ENCODE measurements at places on chromosomes 3 and 15.

GRCh38 chr3:160545504-160545871, 19.9 kb downstream of the KPNA4 start:
- no peak for DNase-seq

DNA sequence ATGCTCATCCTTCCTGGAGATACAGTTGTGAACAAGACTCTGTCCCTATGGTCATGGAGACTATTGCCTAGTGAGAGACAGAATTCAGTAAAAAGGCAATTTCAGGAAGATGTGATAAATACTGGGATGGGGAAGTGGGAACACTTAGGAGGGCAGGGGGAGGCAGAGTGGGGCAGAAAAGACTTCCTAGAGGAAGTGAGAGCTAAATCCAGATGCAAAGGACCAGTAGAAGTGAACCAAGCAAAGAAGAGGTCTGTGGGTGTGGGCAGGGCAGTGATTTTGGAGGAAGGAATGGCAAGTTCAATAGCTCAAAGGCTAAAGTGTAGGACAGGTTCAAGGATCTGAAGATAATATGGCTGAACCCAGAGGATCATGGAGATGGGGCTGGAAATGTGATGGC, 68.9 kb downstream of the CD200R1L start:
- no peak for DNase-seq

- no peak for DNase-seq
Measured at GRCh38 chr3:123489400-123490004, 40.6 kb upstream of the ADCY5 start.

DNA sequence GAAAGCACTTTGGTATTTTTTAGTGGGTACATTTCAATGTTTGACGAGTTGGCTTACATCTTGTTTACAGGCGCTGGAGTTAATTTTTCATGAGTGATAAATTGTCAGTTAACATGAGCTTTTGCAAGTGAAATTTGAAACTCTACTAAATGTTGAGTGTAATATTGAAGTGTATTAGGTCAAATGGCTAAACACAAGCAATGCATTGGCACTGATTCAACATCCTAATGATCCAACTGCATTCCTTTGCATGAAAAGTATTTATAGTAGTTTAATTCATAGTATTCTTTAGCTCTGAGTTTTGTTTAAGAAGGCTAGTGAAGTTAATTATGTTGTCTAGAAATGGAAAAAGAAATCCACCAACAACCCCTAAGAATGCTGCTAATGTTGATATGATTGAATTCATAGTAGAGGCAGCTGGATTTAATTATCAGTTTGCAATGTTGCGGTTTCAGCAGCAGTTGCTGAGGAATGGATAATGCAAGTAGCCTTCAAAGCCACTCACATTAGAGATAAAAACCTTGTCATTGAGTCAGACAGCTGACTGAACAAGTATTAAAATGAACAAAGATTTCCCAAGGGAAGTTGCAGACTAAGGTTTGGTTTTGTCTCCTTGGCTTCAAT, 245.6 kb upstream of the GOLIM4 start:
- DNase-seq: no peak

DNA sequence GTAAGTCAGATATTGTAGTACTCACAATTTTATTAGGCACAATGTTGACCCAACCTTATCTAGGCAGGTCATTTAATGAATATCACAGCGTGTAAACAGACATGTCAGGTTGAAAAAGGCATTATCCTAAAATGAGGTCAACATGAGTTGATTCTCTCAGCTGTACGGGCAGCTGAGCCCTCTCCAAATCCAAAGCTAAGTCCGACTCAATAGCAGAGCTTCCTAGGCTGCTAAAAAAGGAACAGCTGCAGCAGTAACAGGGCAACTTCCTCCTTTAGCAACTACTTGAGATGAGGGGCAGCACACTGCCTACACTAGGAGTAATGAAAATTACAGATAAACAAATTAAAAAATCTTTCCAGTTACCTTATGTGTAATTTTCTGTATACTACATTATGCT, 189.2 kb downstream of the CADM2 start:
- no peak for DNase-seq

DNA sequence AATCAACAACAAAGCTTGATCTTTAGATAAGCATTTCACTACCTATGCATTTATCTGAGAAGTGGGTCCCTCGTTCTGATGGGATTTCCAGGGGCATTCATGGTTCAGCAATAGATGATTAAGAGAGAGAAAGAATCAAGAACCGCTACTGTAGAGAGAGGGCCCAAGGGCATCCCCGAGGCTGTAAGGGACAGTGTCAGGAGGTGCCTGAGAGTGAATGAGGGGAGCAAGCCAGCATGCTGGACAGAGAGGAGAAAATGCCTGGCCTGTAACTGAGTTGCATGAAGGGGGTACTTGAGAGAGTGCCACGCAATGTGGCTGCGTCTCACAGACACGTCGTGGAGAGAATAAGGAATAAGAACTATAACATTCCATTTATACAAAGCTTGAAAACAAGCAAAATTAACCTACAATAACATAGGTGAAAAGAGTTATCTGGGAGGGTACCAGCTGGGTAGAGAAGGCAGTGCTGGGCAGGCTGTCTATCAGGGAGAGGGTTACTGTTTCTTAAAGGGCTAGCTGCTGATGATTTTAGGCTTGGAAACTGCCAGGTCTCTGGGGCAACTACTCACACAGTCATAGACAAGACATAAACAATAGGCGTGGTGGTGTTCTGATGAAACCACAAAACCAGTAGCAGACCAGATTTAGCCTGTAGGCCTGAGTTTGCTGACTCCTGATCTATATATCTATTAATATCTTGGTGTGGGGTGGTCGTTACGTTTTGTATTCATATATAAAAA, 374.6 kb upstream of the CFAP20DC start:
- DNase-seq: no peak

DNA sequence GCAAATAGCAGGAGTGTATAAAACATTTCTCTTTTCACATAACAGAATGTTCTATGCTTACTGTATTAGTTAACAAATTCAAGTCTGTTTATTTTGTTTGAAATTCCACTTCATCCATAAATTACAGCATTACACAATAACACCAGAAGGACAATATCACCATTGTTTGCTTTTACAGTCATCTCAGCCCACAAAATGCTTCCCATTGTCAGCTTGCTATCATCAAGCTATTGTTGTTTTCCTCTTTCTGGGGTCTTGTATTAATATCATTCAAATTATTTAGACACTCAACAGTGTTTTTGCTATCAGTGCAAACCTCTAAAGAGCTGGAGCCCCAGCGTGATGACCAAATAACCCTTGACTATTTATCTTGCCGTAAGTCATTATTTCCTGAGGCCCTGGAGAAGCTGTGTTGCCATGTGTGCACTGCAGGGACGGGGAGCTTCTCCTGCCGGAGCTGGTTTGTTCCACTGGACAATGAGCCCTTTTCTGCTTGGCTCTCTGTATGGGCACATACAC, 1.1 kb downstream of the SAMMSON start:
- DNase-seq: no peak

- no peak for DNase-seq
Measured at GRCh38 chr15:55627730-55628368, 39.7 kb upstream of the PYGO1 start.

DNA sequence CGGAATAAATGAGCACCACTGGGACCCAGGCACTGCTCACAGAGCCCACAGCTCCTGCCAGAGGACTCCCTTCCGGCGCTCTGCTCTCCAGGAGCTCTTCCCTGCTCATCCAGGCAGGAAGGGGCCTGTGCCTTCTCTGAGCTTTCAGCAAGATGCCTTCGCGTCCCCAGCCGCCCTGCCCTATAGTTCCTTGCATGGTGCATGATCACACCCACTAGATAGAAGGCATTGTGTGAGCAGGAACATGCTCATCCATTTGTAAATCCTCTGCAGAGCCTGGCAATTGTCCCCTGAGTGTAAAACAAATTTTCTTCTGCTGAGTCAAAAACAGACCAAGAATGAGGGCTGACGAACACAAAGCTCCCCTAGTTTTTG, 181.6 kb downstream of the MEGF11 start:
- no peak for DNase-seq

DNA sequence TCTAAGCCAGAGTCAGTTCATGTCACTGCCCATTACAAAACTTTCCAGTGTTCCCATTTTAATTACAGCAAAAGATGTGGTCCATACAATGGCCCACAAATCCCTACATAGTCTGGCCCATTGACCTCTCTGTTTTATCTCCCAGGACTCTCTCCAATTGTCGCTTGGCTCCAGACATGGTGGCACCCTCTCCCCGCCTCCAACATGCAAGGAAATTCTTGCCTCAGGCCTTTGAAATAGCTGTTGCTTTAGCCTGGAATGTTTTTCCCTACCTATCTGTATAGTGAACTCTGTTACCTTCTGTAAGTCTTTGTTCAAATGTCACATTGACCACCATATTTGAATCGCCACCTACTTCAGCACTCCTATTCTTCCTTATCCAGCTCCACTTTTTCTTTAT, 377.3 kb upstream of the MCTP2 start:
- DNase-seq: no peak

DNA sequence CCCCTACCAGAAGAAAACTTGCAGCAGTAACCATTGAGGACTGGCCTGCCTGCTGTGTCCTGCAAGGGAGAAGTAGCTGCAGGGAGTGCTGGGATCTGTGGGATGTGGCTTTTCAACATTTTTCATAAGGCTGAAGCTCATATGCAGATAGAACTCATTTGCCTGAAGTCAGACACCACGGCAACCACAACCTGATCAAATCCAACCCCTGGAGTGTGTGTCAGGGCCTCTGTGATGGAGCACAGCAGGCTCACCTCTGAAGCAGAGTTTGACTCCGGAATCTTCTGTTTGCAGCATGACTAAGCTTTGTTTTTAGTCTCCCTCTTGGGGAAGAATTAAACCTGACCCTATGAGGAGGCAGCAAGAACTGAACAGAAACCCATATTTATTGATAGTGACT, 508.7 kb downstream of the AGBL1 start:
- no peak for DNase-seq

DNA sequence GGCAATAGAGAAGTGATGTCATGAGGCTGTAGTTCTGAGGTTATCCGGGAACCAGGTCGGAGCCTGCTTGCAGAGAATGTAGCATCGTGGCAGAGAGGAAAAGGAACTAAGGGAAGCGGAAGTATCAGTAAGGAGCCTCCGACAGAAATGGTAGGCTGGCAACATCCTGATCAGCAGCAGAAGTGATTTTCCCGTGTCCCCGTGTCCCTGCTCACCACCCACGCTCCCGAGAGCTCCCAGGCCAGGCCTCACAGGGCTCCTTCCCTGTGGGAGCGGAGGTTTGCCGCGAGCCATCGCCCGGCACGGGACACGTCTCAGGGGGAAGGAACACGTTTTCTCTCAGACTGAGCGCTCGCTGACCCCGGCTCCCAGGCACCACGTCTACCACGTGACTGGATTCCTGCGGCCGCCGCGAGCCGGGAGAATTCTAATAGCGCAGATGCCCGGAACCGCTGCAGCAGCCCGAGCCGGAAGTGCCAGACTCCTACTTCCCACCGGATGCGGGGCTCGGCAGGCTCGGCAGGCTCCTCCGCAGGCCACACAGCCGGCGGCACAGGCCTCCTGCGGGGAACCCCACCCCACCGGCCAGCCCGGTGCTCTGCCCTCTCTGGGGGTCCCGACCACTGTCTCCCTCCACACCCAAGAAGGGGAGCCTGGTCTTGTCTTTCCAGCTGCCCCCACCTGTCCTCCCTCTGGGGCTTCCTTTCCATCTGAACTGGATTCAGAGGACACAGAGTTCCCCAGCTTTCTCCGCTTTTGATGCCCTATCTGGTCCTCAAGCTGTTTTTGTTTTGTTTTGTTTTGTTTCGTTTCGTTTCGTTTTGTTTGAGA, 99.3 kb downstream of the BDH1 start:
- DNase-seq: peak; percentile 51

DNA sequence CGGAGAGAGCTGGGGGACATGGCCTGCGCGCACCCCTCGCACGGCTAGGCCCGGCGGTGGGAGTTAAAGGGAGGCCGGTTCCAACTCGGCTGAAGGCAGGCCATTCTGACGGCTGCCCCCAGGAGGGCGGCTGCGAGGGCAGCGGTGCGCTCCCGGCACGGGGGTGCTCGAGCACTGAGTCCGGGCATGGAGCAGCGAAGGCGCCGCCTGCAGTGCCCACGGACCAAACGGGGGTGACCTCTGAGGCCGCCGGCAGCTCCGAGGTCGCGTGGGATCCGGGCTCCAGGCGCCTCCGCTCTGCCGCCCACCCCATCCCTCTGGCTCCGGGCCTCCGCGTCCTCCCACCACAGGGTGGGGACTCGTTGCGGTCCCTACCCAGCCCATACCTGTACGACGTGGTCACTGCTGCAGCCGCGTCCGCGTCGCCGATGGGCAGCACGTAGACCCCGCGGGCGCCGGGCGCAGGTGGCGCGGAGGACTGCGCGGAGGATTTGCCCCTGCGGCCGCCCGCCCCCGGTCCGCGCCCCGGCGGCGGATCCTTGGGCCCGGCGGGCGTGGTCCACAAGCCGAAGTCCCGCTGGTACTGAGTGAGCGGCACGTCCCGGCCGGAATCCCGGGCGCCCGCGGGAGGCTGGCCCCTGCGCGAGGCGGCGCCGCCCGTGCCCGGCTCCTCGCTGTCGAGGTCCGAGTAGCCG, 469 bp downstream of the MAP6D1 start:
- DNase-seq: peak; percentile 12

GRCh38 chr15:65211482-65211982, 259 bp upstream of the CILP start:
- no peak for DNase-seq

DNA sequence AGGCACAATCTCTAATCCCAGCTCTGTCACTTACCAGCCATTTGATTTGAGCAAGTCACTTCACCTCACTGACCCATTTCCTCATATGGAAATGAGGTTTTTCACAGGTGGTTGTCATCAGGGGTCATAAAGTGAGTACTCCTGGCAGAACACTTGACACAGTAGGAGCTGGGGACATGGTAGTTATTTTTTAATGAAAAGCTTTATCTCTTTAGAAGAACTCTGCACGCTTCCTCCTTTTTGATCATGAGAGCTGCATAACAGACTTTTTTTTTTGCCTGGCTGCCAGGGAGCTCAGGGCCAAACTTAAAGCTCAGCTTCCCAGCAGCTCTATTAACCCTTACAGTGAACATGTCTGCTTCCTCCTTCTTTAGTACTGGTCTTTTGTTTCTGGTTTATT, 8.4 kb downstream of the VWA5B2 start:
- no peak for DNase-seq

GRCh38 chr3:113754494-113755159, 7.8 kb downstream of the ATP6V1A start:
- no peak for DNase-seq

- no peak for DNase-seq
Measured at GRCh38 chr3:58751235-58751634, 84.7 kb upstream of the FAM3D start.

GRCh38 chr15:66957431-66957720, 108.0 kb upstream of the SMAD3 start:
- no peak for DNase-seq

DNA sequence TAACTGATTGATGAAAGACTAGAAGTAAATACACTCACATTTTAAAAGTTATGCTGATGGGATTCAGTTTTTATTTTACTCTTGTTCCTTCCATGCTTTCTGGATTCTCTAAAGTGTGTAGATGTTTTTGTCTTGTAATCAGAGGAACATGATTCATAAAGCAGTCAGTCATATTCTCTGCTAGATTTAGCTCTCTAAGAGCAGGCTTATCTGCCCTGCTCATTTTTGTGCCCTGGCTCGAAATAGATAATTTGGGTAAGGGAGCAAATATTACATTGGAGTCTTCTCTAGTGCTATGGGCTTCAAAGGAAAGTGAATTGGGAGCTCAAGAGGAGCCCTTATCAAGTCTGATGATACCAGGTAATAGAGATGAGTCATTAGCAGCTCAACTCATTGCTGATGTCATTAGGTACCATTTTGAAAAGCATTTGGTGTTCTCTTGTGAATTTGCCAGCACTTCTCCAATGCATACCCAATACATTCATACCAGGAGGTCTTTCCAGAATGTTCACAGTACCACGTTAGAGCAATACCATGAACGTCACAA, 27.7 kb downstream of the SACM1L start:
- no peak for DNase-seq
